Fibroblast of lung (primary cell): ENCODE measurements at places on chromosomes 13 and 19. TPM values are rescaled to one million over a fixed set of nuclear protein-coding genes. Genes with fewer than 3 reads are reported as not detected.

The SHISA7 gene
- not detected in 2 replicates for total RNA-seq

The FPR1 gene
- not detected in 2 replicates for total RNA-seq

The PLPP2 gene
- 10.0 and 26.6 TPM in 2 replicates for total RNA-seq

The PALM gene
- 8.3 and 22.1 TPM in 2 replicates for total RNA-seq

The ZNF729 gene
- not detected in 2 replicates for total RNA-seq

The KCNN1 gene
- under 0.01 TPM in 2 replicates for total RNA-seq

The OR1M1 gene
- not detected in 2 replicates for total RNA-seq

The ZGLP1 gene
- total RNA-seq, result 0.51 and 0.66 TPM in 2 replicates

The C19orf44 gene
- total RNA-seq, result 2.8 and 3.6 TPM in 2 replicates

The ZNF154 gene
- 3.3 and 6.3 TPM in 2 replicates for total RNA-seq

The ZC3H13 gene
- total RNA-seq, result 19.0 and 21.8 TPM in 2 replicates

The MAP2K2 gene
- 159 and 177 TPM in 2 replicates for total RNA-seq

The KDELR1 gene
- total RNA-seq, result 42.4 and 59.0 TPM in 2 replicates

The CGB2 gene
- not detected in 2 replicates for total RNA-seq

The POU4F1 gene
- total RNA-seq, result not detected in 2 replicates

The GIPC3 gene
- under 0.01 TPM in 2 replicates for total RNA-seq

The COX7A1 gene
- 30.0 and 77.9 TPM in 2 replicates for total RNA-seq

The MYO1F gene
- total RNA-seq, result under 0.01 and 0.17 TPM in 2 replicates

The OR7C1 gene
- total RNA-seq, result not detected in 2 replicates

The CLDND2 gene
- not detected in 2 replicates for total RNA-seq

The OR4F17 gene
- total RNA-seq, result not detected in 2 replicates

The CRB3 gene
- 0.17 TPM in 1 of 2 replicates, not detected in the other for total RNA-seq

The KIRREL2 gene
- total RNA-seq, result under 0.01 TPM in 1 of 2 replicates, not detected in the other

The CDX2 gene
- not detected in 2 replicates for total RNA-seq

The C13orf46 gene
- 0.26 and 0.50 TPM in 2 replicates for total RNA-seq
